Fibroblast of villous mesenchyme (primary cell): ENCODE measurements at places on chromosomes 5 and 9. TPM values are rescaled to one million over a fixed set of nuclear protein-coding genes. Genes with fewer than 3 reads are reported as not detected.

POU5F2 gene
- total RNA-seq = 1.3 and 2.2 TPM in 2 replicates

NEK6 gene
- 41.9 and 43.2 TPM in 2 replicates for total RNA-seq

SV2C gene
- total RNA-seq = not detected in 2 replicates

ST8SIA4 gene
- 3.5 and 4.8 TPM in 2 replicates for total RNA-seq

TGFBR1 gene
- total RNA-seq = 51.0 and 68.0 TPM in 2 replicates

ADAMTSL1 gene
- 3.0 and 10.0 TPM in 2 replicates for total RNA-seq

LEAP2 gene
- total RNA-seq = under 0.01 and 0.32 TPM in 2 replicates

SLC36A3 gene
- total RNA-seq = not detected in 2 replicates

GRIN1 gene
- total RNA-seq = under 0.01 TPM in 1 of 2 replicates, not detected in the other

TRPM3 gene
- total RNA-seq = under 0.01 TPM in 2 replicates

FAM153A gene
- not detected in 2 replicates for total RNA-seq

OR1L1 gene
- total RNA-seq = not detected in 2 replicates

FNIP1 gene
- 67.8 and 72.8 TPM in 2 replicates for total RNA-seq

ZNF366 gene
- total RNA-seq = under 0.01 TPM in 2 replicates

TLX3 gene
- total RNA-seq = not detected in 2 replicates

FAT2 gene
- under 0.01 TPM in 1 of 2 replicates, not detected in the other for total RNA-seq

ANGPTL2 gene
- 19.9 and 37.4 TPM in 2 replicates for total RNA-seq

DNA sequence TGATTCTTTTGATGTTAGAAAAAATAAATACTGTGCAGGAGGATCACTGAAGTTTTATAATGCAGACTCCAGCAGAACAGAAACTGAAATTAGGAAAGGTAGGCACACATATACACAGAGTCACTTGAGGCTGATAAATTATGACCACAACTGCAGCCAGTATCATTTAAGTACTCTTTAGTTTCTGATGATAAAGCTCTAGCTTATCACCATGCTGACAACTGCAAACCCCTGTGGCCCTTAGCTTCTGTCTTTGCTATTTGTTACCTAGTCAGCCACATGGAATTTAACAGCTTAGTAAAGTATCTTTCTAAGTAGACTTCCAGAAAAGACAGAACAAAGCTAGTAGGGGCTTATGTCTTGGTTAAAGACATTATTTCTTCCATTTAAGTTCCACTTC is 734.8 kb upstream of the CDH6 start:
- no peak for DNase-seq

DNA sequence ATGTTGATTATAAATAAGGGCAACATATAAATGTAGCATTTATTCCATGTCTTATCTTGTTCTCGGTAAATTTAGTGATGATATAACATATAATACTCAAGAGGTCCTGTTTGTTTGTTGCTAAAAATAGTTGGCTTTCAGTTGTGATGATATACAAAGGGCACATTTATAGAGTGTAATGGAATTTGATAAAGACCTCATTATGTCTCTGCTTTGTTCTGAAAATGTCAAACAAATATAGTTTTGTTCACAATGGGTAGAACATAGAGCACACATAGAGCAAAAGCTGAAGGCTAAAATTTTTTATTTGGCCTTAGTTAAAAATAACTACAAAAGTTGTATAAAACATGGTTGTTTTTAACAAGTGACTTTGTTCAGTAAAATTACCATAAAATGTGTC is 477.1 kb upstream of the SMC2 start:
- no peak for DNase-seq

GRCh38 chr5:58666598-58667581 is 84.0 kb downstream of the RAB3C start:
- peak; percentile 46 for DNase-seq

GRCh38 chr9:76453785-76454184 is 5.2 kb upstream of the GCNT1 start:
- peak; percentile 86 for DNase-seq

DNA sequence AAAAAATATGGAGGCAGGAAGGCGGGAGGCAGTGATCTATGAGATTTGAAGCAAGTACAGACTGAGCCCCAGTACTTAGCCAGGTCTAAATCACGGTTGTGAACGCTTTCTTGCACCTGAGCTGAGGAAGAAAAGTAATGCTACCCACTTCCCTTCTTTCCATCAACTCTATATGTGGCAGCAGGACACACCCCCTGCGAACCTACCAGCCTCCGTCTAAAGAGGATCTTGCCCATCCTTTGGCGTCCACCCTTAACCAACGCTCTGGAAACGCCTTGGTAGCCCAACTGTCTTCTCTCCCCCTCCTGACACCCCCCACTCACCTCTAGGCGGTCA is 545 bp downstream of the HMGCS1 start:
- DNase-seq = peak; percentile 23

GRCh38 chr5:446883-447263 is 3.9 kb downstream of the EXOC3 start:
- DNase-seq = peak; percentile 47

GRCh38 chr9:89743573-89744254 is 138.9 kb downstream of the GADD45G start:
- no peak for DNase-seq

DNA sequence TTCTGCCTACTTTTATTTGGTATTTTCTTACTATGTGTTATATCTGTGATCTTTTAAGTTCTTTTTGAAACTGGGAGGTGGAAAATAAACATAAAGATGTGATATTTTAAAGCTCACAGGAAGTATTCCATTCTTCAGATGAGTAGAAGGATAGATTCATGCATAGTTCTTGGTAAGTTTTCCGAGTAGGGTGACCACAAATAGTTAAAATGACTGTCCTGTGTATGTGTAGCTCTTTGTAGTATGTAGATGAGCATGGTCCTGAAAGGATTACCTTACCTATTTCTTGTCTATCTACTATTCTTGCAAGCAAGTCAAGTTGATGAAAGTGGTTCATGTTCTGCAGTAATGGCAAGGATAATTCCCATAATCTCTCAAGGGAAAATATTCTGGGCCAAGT is 47.7 kb downstream of the SRFBP1 start:
- no peak for DNase-seq

GRCh38 chr5:150596826-150597225 is 43.6 kb upstream of the SYNPO start:
- DNase-seq = no peak

DNA sequence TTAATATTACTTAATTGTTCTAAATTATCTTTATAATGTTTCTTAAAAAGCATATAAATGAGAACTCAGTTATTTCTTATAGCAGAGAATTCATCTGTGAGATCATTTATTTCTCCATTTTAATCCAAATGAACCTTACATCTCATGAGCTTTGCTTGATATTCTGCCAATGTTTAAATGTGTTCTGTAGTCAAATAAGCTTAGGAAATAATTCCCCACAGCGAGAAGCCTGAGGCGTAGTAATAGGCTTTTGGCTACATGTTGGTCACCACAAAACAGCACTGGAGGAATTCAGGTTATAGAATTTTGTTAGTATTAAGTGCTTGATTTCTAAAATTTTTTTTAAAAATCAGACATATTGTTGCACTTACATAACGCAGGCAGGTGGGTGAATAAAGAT is 585.3 kb upstream of the RORB start:
- no peak for DNase-seq

DNA sequence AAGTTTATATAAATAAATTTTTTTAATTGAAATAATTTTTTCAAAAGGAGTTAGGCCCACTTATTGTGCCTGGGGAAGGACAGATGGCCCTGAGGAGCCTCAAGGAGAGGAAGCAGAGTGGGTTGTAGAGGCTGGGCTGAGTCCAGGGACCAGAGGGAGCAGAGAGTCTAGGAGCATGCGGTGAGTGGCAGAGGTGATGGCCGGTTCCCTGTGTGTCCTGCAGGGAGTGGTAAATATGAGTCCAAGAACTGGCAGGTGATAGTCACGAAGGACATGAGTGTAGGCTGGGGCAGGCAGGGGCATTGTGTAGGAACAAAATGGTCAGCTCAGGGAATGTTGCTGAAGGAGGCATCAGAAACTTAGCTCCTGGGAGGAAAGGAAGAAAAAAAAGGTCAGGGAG is 8.3 kb upstream of the BTNL9 start:
- DNase-seq = no peak

GRCh38 chr5:36305571-36306326 is 4.0 kb upstream of the RANBP3L start:
- DNase-seq = peak; percentile 74

- DNase-seq = no peak
Measured at GRCh38 chr5:31477516-31477915, 54.4 kb downstream of the DROSHA start.

GRCh38 chr5:5780253-5780652 is 357.8 kb downstream of the ICE1 start:
- DNase-seq = no peak

DNA sequence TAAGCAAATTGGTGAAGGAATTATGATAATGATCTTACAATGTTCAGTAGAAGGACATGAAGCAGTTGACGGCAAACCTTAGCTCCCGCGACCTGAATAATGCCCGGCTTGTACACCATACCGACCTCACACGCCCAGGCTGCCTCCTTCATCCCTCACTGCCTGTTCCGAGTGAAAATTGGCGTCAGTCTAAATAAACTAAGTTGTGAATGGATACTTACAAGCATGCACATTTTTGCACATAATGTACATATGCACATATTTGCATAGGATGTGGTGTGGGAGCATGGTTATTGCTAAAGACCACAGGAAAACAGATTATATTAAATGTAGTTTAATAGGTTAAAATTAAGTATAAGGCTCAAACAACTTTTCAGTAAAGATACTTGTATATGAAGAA is 14.9 kb downstream of the OR2Y1 start:
- DNase-seq = no peak

DNA sequence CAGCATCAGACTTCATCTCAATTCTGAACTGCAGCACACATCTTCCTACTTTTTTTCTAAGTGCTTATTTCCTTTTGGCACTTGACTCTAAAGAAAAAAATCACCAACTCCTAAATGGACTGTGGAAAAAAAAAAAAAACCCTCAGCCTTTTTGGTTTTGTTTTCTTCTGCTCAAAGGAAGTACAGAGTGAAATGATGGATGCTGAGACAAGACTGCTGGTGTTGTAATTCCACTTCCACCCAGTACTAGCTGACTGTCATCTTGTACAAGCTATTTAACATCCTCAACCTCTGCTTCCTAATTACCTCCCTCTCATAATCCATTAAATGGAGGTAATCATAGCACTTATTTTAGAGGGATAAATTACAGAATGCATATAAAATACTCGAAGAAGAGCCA is 171.5 kb upstream of the GNA14 start:
- DNase-seq = peak; percentile 33

DNA sequence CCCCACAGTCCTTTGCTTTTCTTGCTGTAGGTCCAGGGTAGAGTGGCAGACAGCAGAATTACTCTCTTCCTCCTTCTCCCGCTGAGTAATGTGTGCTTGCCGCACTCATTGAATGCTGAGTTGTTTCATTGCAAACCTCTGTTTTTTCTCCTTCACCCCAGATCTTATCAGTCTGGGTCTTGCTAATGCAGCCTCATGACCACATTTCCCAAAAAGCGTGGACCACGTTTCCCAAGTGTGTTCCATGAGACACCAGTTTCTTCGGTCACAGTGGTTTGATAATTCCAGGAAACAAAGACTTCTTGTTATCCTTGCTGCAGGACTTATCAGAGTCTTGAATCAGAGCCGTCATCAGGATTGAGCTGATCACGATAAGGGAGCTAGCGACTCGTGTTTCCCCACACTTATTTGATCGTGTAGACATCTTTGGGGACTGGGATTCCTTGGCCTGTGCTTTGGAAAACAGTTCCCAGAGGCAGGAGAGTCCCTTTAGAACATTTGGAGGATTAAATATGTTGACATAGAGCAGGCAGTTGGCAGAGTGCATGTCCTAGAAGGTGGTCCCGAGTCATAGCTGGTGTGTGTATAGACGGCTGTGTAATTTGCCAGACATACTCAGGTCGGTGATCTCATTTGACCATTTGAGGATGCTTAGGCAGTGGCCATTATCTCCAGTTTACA is 4.4 kb downstream of the LRRC8A start:
- DNase-seq = peak; percentile 76

DNA sequence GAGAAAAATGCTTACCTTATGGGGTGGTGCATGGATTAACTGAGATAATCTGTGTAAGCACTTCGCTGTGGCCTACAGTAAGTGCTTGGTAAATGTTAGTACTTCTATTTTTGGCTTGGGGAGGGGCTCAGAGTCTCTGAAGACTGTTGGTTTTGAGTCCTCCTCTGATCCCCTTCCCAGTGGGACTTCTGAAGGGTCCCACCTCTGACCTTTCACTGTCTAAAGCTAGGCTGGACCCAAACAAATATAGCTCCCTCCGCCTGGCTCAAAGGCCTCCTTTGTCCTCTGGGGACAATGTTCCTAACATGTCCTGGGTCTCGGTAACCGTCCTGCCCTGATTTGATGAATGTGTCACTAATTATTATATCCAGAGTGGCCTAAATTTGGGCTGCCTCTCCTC is 34.8 kb downstream of the CAMK2A start:
- DNase-seq = no peak

- DNase-seq = no peak
Measured at GRCh38 chr9:4499917-4500316, 9.6 kb downstream of the SLC1A1 start.

GRCh38 chr9:27437652-27438373 is 86.3 kb upstream of the IFNK start:
- DNase-seq = peak; percentile 60

DNA sequence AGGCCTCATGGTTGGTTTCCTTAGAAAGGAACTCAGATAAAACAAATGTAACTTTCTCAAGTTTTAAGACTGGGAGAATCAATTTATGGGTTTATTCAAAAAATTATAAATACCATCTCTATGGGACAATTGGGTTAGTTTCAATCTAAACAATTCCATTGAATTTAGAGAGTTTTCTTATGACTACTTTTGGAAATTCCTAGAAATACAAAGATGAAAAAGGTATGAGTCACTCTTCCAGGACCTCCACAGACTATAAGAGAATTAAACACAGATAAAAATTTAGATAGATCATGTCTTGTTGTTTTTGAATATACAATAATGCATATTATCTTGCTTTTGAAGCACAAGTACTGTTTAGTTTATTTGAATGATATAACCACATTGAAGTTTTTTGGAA is 188.7 kb downstream of the CHSY3 start:
- DNase-seq = no peak

DNA sequence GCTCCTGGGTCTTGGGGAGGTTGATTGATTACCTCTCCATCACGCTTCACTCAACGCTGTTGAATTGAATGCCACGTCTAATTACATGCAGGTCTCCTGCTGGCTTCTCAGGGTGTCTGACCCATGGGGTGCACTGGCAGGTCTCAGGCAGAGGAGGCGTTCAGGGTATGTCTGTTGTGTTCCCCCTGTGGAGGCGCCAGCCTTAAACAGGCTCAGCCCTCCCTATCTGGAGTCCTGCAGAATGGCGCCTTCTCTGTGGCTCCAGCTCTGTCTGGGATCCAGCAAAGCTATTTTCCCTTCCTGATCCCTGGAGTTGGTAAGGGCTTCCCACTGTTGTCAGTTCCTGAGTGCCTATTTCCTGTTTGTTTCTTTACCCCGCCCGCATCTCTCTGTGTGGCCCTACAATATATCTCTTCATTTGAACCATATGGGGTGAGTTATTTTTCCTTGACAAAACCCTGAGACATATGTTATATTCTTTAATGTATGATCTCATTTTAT is 150.0 kb downstream of the NTRK2 start:
- DNase-seq = no peak

GRCh38 chr5:78627175-78627574 is 21.4 kb downstream of the LHFPL2 start:
- DNase-seq = peak; percentile 49
